T-helper 17 cell (primary cell): ENCODE measurements at places on chromosomes 2 and 18.

DNA sequence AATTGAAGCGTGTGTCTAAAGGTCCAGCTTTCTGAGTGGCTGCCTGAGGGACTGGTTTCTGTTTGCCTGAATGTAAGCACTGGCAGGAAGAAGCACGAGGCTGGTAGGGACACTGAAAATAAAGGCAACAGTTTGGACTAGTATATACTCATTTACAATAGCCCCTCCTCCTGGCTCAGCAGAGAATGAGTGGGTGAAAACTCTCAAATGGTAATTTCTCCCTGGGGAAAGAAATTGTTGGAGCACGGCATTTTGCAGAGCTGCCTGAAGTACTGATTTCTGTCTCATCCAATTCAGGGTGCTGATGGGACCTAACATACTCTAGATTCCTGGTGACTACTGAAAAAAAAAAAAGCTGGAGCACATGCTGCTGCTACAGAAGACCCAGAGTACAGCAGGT lies 17.3 kb upstream of the SPP2 start:
- DNase-seq: no peak

DNA sequence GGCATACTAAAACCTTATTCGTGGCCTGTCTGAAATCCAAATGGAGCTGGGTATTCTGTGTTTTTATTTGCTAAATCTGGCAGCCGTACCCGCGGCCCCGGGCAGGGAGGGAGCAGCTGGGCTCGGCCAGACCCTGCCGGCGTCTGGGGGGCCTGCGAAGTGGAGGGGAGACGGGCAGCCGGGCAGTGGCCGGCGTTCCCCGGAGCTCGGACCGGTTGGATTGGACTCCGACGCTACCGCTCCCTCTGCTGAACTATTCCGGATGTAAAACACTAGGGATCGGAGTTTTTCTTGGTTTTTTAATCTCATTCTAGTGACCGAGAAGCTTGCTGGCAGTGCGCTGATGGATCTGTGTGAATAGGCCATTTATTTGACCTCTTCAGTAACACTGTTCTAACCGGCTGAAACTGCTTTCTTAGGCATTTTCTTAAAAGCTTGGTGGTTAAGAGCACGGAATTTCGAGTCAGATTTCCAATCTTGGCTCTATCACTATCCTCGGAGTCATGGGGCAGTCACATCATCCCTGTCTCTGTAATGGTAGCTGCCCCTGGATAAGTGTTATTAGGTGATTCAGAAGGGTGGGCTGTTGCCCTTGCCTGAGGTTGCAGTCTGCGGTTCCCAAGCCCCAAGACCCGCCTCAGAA lies 694 bp downstream of the UNC50 start:
- no peak for DNase-seq

DNA sequence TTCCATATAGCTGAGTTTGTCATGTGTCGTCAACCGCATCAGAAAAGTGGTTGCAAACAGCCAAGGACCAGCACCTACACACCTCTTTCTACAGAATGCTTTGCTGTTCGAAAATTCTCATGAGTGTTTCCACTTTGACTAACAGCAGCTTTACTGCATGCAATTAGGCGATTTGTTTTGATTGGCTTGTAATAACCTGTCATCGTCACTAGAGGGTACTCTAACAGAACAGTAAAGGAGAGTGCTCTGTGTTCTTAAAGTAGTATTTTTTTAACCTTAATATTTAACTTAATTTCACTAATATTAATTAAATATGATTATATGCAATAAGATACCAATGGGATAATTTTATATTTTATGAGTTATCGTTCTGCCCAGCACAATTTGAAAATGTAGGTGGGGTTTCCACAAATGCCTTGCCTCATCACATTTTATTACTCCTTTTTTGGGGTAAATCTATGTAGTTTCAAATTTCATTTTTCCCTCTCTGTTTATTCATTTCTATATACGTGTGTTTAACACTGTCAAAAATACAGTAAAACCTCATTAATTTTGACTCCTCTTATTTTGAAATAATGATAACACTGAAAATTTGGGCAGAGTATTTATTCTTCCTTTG lies 502.2 kb downstream of the NRXN1 start:
- no peak for DNase-seq

DNA sequence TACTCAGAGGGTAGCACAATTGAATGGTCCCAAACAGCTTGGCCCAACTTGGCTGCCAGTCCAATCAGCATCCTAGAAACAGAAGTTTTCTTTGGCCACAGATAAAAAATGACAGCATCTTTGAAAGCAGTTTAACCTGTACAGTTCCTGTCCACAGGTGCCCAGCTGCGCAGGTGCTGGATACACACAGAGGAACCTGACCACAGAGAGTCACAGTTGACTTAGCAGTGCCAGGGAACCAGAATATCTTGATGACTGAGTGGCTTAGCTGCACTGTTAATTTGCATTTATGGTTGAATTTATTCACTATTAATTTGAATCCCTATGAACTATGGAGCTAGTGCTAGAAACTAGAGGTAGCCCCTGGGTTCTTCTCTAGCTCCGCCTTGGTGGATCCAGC lies 93.7 kb downstream of the TPGS2 start:
- no peak for DNase-seq

GRCh38 chr2:86035376-86035882 lies 70.3 kb downstream of the POLR1A start:
- DNase-seq: no peak

DNA sequence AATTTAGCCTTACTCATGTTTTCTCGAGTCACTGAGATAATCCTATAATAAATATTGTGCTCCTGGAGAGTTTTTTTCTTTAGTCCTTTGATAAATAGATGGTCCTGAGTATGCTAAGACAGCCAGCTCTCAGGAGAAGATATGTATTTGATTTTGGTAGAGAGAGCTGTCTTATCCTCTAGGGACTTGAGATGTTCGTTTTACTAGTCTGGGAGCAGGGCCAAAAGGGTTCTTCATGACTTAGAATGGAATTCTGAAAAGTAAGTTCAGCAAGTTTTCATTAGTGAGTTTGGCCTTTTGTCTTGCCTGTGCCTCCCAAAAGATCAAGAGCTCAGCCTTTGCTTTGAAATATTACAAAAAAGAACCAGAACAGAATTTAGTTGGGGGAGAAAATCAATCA lies 246.7 kb downstream of the BABAM2 start:
- no peak for DNase-seq

DNA sequence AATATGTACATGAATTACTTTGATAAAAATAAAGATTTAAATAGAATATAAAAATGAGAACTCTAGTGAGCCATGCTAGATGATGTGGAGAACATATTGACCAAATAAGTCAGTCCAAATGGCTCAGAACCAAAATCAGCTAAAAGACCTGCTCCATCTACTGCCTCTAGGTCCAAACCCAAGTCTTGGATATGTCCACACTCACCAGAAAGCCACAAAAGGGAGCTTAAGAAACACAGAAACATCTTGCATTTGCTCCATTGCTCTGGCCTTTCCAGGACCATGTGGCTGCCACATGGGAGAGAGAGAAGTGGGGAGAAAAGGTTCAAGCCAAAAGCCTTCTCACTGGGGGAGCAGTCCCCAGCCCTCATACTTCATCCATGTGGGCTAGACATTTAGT lies 272.5 kb downstream of the DYSF start:
- DNase-seq: no peak

- DNase-seq: no peak
Observed at GRCh38 chr2:170455617-170456426, 259.3 kb upstream of the SP5 start.

DNA sequence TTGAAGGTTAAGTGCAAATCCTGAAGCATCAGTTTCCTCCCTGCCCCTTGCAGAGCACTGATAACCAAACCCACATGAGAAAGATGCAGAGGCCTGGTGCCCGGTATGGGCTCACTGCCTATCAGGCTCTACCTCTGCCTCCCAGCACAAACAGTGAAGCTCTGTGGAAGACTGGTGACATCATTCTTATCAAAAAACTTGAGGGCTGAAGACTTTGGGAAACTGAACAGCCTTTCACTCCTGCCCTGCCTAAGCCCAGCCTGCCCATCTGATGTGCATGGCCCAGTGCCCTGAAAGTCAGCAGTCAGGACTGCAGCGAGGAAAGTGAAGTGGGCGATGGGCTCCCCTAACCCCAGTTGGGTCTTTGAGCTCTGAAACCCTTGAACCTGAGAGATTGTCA lies 174.8 kb upstream of the ARL4C start:
- DNase-seq: no peak

DNA sequence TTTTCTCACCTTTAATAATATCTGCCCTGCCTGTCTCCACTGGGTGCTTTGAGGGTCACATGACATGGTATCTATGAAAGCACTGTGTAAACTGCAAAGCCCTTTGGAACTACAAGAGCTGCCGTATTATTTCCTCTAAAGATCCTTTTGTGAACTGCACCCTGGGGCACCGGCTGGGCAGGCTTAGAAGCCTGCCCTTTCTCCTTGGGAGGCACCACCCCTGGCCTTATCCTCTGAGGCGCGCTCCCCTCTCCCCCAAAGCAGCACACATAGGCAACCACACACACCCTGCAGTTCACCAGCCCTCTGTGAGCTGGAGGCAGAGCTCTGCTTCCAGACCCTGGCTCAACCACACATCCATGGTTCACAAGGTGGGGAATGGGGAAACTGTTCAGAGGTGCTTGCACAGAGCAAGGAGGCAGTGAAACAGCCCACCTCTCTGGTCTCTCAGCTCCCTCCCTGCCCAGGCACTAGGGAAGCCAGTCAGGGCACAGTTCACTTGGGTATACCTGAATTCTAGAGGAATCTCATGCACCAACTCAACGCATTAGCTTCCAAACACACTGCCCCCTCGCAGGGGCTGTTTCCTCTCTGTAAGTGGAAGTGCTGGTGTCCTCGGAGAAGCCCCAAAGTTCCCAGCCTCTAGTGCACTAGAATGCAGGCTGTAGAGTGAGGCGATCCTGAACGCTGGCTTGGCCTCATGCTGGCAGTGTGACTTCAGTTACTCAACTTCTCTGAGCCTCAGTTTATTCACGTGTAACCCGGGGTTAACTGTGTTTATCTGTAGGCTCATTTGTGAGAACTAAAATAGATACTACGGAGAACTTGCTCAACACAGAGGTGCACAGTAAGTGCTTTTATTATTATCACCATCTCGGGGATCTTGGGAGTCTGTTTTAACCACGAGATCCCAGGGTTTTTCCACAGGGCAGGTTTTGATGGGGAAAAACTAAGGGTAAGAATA lies 11.0 kb downstream of the SIGLEC15 start:
- no peak for DNase-seq

DNA sequence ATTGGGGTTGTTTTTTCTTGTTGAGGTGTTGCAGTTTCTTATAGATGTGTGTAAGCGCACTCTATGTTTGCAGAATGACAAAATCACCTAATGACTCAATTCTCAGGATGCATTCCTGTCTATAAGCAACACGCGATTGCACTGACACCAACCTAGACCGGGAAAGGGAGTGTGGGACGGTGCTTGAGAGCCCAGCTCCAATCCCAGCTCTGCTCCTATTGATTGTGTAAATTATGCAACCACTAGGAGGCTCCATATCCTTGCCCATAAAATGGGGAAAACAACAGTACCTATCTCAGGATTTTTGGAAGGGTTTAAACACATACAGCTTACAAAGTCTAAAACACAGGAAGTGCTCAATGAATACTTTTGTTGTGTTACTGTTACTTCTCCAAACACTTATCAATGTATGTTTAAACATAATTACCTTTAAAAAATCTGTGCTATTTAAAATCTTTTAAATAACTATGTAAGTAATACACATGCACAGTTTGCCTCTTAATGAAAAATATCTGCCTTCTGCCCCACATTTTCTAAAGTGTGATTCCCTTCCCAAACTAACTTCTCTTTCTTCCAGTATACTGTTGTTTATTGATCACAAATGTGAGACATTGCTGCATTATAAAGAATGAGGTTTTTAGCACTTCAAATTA lies 132.5 kb downstream of the SPHKAP start:
- DNase-seq: no peak

DNA sequence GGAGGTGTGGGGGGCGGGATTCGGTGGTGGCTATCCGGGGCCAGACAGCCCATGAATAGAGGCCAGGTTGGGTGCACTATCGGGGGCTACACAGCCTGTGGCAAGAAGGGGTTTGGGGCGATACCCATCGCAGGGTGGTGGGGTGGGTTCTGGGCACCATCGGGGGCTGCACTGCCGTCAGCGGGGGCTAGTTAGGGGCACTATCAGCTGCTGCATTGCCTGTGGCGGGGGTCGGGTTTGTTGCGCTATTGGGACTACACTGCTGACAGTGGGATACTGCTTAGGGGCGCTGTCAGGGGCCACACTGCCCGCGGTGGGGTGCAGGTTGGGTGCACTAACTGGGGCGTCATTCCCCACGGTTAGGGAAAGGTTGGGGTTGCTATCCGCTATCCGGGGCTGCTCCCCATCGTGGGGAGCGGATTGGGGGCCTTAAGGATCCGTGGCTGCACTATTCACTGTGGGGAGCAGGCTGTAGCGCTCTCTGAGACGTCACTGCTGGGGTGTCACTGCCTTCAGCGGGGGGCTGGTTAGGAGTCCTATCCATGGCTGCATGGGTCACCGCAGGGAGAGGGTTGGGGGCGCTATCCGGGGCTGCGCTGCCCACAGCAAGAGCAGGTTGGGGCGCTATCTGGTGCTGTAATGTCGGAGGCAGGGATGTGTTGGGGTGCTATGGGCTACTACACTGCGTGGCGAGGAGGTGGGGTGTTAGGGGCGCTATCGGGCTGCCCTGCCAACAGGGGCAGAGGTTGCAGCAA lies 76.5 kb upstream of the SLC35G4 start:
- no peak for DNase-seq

DNA sequence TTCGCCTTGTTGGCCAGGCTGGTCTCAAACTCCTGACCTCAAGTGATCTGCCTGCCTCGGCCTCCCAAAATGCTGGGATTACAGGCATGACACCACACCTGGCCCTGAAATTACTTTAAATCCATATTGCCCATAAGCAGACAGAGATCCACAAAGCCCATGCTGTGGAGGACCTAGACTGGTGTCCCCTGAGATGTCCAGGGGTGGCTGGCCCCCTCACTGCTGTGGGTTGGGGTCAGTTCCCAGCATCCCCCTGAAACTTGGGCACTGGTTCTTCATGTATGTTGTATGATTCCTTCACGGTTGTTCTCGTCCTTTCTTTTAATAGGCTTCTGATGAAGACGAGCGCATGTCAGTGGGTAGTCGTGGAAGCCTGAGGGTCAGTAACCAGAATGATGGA lies 78.1 kb upstream of the RBM44 start:
- no peak for DNase-seq

- DNase-seq: no peak
Observed at GRCh38 chr2:103164748-103165147, 402.9 kb downstream of the TMEM182 start.

DNA sequence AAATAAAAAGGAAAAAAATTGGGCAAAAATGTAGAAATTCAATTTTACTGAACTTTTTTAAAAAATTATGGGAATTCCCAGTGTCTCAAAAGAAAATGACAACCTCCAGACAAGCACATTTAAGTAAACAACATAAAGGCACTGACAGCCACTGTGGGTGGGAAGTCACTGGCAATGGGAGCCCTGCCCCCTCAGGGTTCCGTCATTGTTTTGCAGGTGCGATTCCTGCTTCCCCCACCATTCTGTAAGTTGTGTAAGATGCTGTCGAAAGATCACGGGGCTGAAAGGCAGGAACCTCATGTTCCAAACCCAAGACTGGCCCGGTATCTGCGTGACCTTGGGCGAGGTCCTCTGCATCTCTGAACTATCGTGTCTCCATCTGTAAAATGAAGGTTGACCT lies 15.8 kb upstream of the ASPRV1 start:
- no peak for DNase-seq
